Fibroblast of skin of back (primary cell): ENCODE measurements at places on chromosomes 3 and 15.

- no peak for DNase-seq
Measured at GRCh38 chr3:31391150-31391549, 141.6 kb upstream of the STT3B start.

DNA sequence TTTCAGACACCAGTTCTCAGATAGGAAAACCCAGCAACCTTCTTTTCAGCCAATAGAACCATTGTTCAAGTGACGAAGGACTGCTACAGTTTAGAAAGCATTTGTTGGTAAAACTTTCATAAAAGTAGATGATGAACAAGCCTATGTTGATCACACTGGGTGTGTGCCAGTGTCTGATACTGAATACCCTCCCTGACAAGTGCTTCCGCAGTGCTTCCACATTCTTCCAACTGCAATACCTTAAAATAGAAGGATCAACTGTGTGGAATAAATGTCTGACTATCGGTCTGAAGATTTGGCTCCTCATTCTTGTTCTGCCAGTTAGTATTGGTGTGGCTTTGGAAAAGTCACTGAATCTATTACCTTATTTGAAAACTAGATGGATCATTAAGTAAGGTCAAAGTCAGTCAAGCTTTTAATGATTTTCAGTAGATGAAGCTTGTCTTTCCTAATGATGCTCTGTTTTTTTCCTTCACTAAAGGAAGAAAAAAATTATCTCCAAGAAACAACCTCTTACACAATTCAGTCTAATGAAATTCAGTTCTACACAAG lies 479.4 kb upstream of the CBLB start:
- DNase-seq, result no peak

DNA sequence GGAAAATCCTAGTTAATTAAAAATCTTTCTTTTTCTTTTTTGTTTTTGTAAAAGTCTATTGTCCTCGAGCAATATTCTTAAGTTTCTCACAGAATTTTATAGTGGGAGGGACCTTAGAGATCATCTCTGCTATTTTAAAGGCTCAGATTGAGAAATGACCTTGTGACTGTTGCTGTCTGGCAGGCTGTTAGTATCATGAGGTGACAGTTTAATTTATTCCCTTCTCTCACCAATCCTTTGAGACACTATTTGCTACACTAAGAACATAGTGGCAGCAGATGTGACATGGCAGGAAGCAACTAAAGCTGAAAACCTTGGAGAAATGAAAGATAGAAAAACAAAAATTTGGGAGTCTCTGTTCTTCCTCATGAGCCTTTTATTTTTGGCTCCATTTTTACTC lies 24.9 kb downstream of the APPL1 start:
- DNase-seq, result no peak

GRCh38 chr3:139124197-139124596 lies 79.5 kb upstream of the PRR23C start:
- DNase-seq, result no peak

- no peak for DNase-seq
Measured at GRCh38 chr3:155958676-155959075, 88.2 kb downstream of the GMPS start.

DNA sequence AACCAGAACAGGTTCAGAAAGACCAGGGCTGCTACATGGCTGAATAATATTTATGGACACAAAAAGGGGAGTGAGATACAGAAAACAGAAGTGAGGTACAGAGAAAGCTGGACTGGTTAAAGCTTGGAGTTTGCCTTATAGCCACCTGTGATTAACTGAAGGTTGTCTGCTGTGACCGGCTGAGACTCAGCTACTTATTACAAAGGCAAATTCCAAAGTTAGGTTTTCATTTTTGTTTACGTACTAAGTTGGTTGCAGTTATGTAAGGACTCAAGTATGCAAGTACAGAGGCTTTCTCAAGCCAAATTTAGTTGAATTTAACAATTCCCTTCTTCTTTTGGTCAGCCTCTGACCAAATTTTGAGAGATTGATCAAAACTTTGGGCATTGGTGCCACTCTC lies 264.6 kb downstream of the THSD4 start:
- no peak for DNase-seq
